ENCODE measurements at places on chromosomes 5 and 9.

- no peak for DNase-seq
These were observed 28.7 kb upstream of the TIMD4 start for GRCh38 chr5:156991714-156992113.

DNA sequence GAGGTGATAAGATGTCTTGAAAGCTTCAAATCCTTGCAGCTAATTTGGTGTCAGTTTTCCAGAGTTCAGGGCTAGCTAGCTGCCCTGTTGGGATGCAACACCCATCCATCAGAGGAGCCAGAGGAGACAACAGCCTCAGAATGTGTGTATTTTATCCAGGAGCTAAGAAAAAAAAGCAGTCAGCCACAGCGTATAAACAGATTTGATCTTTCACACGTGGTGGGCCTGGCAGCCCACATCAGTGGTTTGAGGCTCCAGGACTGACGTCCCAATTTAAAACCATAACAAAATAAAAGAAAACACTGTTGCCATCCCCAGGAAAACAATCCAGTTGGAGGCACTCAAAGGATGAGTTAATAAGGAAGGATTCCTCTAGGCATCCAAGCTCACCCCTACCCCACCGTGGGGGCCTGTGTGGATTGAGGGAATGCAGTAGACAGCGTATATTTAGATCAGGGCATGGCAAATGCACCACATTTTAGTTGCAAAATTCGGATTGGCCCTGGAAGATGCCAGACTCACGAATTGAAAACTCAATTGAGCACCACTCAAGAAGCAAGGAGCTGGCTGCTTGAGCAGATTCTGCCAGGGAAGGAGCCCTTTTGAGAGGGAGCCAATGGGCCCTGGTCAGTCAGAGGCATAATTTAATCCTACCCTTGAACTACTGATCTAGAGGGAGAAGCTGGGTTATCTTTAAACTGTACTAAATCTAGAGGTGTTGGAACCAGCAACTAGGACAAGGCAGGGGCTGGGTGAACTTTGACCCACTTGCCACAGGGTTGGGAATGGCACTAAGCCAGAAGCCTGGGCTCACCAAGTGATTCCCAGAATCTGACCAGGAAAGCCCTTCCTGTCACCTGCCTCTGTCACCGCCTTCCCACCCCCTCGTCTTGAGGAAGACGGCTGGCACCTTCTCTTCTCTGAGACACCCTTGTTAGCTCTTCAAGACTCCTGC lies 17.5 kb downstream of the ADRA1B start:
- DNase-seq: peak; percentile 70

DNA sequence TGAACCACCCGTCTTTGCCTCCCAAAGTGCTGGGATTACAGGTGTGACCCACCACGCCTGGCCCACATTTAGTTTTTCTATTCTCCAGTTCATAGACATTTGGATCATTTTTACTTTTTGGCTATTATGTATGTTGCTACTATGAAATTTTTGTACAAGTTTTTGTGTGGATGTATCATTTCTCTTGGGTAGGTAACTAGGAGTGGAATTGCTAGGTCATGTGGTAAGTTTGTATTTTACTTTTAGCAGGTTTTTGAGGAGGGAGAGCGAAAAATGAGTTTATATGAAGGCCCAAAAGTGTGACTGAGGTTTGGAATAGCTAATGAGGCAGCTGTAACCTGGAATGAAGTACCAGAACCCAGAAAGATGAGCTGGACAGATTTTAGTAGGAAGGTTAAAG lies 35.2 kb downstream of the ARHGAP26 start:
- no peak for DNase-seq

DNA sequence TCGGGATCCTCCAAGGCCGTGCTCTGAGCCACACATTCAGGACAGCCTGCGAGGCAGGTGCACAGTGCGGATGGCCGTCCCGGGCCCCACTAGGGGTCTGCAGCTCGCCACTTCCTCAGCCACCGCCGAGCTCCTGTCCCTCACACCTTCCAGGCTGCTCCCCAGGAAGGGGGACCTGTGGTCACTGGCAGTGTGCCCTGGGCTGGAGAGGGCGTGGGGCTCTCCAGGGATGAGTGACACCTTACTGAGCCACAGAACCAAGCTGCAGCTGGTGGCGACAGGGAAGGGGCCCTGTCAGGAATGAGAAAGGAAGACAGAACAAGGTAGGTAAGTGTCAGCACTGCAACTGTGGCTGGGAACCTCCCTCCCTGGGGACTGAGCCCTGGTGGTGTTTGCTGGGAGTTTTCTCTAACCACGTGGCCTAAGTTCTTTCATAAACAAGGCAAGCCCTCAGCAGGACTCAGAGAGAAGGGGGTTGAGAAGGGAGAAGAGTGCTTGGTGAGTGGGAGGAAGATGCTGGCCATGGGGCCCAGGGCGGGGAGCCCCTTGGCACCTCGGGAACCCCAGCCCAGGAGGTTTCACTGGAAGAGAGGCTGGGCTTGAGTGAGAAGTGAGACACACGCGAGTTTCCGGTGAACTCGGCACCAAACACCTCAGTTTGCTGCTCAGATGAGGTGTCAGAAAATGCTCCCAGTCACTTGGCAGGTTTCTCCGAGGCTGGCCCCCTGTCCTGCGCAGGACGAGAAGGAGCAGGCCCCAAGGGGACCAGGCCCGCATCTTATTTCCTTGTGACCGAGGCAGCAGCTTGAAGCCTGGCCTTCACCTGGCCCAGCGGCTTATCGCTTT lies 5.2 kb downstream of the IL13 start:
- DNase-seq: no peak

- DNase-seq: peak; percentile 4
These were observed 71.0 kb upstream of the EQTN start for GRCh38 chr9:27367921-27368315.

DNA sequence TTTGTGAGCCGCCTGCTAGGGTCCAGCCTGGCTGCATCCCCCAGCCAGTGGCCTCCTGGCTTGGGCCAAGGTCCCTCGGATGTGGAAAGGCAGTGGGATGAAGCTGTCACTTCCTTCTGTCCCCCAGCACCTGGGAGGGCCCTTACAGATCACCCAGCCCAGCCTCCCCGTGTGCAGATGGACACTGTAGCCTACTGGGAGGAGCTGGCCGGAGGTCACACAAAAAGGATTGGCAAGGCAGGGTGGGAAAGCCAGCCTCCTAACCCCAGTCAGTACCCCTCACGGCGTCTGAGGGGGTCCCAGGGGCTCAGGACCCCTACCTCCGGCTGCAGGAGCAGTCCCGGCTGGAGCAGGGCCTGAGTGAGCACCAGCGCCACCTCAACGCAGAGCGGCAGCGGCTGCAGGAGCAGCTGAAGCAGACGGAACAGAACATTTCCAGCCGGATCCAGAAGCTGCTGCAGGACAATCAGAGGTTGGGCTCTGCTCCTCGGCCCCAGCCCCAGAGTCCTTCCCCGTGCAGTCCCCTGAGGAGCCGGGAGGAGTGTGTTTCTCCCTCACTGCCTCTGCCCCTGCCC lies 28.3 kb downstream of the LRSAM1 start:
- DNase-seq: no peak

GRCh38 chr5:130064484-130064883 lies 160.2 kb downstream of the CHSY3 start:
- no peak for DNase-seq

DNA sequence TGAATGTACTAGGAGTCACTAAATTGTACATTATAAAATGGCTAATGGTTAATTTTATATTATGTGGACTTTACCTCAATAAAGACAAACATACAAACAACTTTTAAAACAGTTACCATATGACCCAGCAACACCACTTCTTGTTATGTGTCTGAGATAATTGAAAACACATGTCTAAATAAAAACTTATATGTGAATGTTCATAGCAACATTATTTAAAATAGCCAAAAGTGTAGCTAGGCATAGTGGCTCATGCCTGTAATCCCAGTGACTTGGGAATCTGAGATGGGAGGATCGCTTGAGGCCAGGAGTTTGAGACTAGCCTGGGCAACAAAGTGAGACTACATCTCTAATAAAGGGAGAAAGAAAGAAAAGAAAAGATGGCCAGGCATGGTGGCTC lies 22.9 kb downstream of the SLC35A4 start:
- no peak for DNase-seq

- peak; percentile 53 for DNase-seq
These were observed 807 bp upstream of the PLGRKT start for GRCh38 chr9:5438301-5439162.

DNA sequence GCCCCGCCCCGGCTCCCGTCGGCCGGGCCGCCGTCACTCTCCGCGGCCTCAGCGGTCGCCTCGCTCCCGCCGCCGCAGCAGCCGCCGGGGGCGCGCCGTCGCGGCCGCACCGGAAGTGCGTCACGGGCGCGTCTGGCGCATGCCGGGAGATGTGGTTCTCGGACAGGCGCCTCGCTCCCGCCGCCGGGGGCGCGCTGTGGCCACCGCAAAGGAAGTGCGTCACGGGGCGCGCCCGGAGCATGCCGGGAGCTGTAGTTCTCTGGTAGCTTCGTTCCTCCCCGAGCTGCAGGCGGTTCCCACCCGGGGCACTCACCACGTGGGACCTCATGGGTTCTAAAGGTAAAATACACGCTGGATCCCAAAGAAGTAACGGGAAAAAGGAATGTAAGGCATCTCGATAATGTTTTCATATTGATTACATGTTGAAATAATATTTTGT lies at the start of gene UBAC1:
Gene UBAC1 (minus strand): TSS at position 97 of the 439 bp plus-strand sequence. CDS start 211 bp downstream, outside the sequence.
- DNase-seq: peak; percentile 94

- no peak for DNase-seq
These were observed 81.3 kb upstream of the PRR16 start for GRCh38 chr5:120382833-120383232.

DNA sequence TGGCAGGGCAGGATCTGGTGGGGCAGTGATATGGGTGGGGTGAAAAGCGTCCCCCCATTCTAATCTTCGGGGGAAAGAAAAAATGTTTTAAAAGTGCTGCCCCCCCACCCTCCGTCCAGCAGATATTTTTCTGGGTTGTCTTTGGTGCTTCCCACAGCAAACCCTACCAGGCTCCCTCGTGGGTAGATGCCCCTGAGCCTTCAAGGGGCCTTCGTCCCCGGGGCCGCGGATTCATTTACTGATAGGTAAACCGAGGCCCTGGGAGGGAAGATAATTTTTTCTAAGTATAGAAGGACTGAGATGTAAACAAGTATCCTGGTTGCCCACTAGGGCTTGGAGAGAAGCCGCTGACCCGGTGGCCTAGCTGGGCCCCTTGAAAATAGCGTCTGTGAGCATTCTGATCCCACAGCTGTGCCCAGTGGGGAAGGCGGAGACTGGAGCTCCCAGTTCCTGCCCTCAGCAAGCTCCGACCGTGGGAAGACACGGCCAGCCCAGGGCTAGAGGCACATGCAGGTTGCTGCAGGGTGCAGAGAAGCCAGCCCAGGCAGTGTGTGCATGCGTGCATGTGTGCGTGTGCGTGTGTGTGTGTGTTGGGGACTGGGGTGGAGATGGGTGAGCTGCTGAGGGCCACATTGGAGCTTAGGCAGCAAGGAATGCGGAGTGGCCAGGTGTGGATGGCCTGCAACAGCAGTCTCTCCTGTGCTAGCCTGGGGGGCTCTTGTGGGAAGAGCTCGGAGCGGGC lies 6.0 kb upstream of the RXRA start:
- DNase-seq: no peak

DNA sequence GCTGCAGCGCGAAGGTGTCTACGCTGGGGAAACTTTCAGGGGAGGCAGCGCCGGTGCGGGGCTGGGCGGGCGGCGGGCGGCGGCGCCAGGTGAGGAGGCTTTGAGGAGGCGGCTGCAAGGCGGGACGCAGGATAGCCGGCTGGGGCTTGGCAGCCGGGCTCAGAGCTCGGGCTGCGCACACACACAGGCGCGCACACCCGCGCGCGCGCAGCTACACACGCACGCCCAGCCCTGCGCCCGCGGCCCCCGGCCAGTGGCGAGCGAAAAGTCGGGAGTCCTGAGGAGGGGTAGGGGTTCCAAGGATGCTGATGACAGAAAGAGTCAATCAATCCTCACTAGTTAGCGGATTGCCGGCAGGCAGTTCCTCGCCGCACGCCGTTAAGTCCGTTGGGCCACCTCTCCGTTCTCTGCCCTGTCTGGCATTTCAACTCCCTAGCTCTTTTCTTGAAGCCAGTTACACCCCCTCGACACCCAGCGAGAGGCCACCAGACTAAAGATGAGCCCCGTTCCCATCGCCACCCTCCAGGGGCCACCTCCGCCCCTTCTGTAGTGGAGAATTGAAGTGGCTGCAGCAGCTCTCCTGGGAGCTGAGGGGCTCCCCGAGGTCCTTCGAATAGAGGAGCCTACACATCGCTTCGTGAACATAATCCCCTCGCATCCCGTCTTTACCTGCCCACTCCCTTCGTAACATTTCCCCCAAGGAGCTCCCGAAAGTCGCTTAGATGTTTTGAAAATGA lies 1640.3 kb upstream of the C9orf72 start:
- DNase-seq: peak; percentile 10

DNA sequence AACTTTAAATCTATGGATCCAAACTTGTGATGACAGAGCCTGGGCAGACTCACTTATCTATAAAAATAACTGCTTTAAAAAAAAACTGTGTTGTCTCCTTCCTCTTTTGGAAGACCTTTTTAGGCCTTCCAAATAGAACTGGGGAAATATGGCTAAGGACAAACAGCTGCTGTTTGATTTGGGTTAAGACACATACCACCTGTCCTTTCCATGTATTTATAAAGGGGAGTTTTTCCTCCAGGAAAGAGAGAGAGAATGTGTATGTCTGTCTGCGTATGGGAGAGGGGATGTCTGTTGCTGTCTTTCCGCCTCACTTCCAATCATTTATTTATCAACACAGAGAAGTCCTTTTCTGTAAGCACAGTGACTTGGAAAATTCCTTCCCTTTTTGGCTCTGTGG lies 2.8 kb downstream of the ARHGEF37 start:
- no peak for DNase-seq

- DNase-seq: no peak
These were observed 469.6 kb downstream of the GADD45G start for GRCh38 chr9:90074316-90074962.

GRCh38 chr5:98631311-98632054 lies 142.0 kb upstream of the RGMB start:
- peak; percentile 55 for DNase-seq

DNA sequence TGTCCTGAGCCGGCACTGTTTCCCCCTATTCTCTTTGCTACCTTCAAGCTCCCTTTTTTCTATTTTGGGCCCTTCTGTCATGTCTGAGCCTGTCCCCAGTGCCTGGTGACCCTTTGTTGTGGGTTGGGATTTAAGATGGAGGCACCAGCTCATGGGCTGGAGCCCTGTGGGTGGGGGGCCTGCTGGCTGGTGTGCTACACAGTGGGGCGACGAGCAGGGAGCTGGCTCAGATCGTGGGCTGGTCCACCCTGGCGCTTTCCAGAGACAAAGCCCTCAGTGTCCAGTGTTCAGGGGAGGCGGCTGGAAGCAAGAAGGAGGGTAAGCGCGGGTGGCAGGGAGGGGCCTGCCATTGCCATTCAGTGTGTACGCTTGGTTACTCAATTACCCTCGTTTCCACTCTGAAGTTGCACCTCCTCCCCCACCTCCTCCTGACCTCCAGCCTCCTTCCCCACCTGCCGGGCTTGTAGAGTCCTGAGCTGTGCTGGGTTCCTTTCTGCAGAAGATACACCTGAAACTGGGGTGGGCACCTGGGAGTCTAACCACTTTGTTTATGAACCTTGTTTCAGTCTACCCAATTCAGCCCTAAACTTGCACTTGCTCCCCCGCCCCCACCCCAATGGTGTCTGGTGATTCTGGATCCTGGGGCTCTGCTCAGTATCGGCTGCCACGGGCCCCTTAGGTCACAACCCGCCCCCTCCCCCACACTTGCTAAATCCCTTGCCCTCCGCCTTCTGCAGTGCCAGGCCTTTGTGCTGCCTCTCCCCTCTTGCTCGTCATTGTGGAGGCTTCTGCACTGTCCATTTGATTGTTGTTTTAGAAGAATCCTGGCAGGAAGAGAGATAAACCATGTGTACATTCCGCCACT lies 49.9 kb downstream of the MVB12B start:
- DNase-seq: no peak

Measured in astrocyte of the spinal cord (primary cell).